ENCODE measurements at places on chromosomes 12 and 14. TPM values are rescaled to one million over a fixed set of nuclear protein-coding genes. Genes with fewer than 3 reads are reported as not detected.

PROX2 gene
- total RNA-seq: not detected

SIRT4 gene
- 1.0 TPM for total RNA-seq

KRT85 gene
- total RNA-seq: not detected

SERPINA5 gene
- total RNA-seq: not detected

REM2 gene
- total RNA-seq: 0.39 TPM

VRTN gene
- not detected for total RNA-seq

PRICKLE1 gene
- total RNA-seq: 0.34 TPM

CAPS2 gene
- total RNA-seq: 1.1 TPM

GLIPR1L2 gene
- total RNA-seq: not detected

C12orf60 gene
- total RNA-seq: 2.1 TPM

TAS2R8 gene
- total RNA-seq: not detected

SMIM41 gene
- not detected for total RNA-seq

CIROP gene
- not detected for total RNA-seq

PHLDA1 gene
- total RNA-seq: 88.9 TPM

UNC119B gene
- total RNA-seq: 24.6 TPM

RFLNA gene
- not detected for total RNA-seq

ESRRB gene
- total RNA-seq: 0.17 TPM

ING4 gene
- 15.0 TPM for total RNA-seq

KRT78 gene
- not detected for total RNA-seq

TAS2R31 gene
- total RNA-seq: 4.5 TPM

PAPOLA gene
- total RNA-seq: 217 TPM

TMEM179 gene
- 0.36 TPM for total RNA-seq

PRKAB1 gene
- 30.3 TPM for total RNA-seq

TFCP2 gene
- 49.8 TPM for total RNA-seq

ZDHHC22 gene
- not detected for total RNA-seq

SELPLG gene
- total RNA-seq: 51.9 TPM

NPFF gene
- 0.44 TPM for total RNA-seq

LBHD2 gene
- total RNA-seq: not detected

Data from activated T-helper 1 cell treated with anti-CD3 and anti-CD28 coated beads, Interleukin-12 subunit alpha, Interleukin-12 subunit beta, Interleukin-2, Interleukin-4 antibody, amounts not matched to agents 30 ng/mL and 10 ng/mL and 1 ng/mL, durations not matched to agents 14 hours and 24 hours and 36 hours (primary cell).